ENCODE measurements at places on chromosomes 2 and 18. TPM values are rescaled to one million over a fixed set of nuclear protein-coding genes. Genes with fewer than 3 reads are reported as not detected.

COLEC12 gene
- 7.3 TPM for total RNA-seq

ALPI gene
- not detected for total RNA-seq

IL1A gene
- total RNA-seq = not detected

RSAD2 gene
- 15.9 TPM for total RNA-seq

CCDC195 gene
- not detected for total RNA-seq

NIFK gene
- 29.7 TPM for total RNA-seq

MYCN gene
- total RNA-seq = 0.26 TPM

SPR gene
- 55.4 TPM for total RNA-seq

KHK gene
- 1.5 TPM for total RNA-seq

TNFAIP6 gene
- total RNA-seq = 3.5 TPM

GKN1 gene
- not detected for total RNA-seq

ST6GAL2 gene
- 0.19 TPM for total RNA-seq

DPP4 gene
- 5.6 TPM for total RNA-seq

ABCG5 gene
- total RNA-seq = not detected

DTYMK gene
- 12.0 TPM for total RNA-seq

RAB27B gene
- total RNA-seq = 0.06 TPM

PRKAG3 gene
- not detected for total RNA-seq

GPR39 gene
- total RNA-seq = not detected

NGEF gene
- 0.75 TPM for total RNA-seq

POTEJ gene
- total RNA-seq = not detected

Data from heart right ventricle (tissue), 16 donors.